Activated CD4-positive, alpha-beta T cell treated with anti-CD3 and anti-CD28 coated beads for 1 hour (primary cell): ENCODE measurements at places on chromosomes 16 and 17.

- DNase-seq = no peak
Observed at GRCh38 chr17:57464191-57464864, 208.0 kb downstream of the MSI2 start.

GRCh38 chr17:73005360-73005759 is 87.1 kb downstream of the SLC39A11 start:
- DNase-seq = no peak

DNA sequence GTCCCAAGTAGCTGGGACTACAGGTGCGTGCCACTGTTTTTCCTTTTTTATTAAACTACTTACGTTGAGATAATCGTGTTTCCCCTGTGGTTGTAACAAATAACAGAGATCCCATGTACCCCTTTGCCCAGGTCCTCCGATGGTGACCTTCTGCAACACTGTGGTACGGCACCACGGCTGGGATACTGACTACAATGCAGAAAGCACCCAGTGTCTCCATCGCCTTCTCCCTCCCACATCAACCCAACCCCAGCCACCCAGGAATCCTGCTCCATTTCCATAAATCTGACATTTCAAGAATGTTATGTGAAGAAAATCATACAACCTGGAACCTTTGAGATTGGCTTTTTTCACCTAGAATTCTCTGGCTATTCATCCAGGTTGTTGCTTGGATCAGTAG is 22.1 kb downstream of the MPRIP start:
- DNase-seq = no peak

DNA sequence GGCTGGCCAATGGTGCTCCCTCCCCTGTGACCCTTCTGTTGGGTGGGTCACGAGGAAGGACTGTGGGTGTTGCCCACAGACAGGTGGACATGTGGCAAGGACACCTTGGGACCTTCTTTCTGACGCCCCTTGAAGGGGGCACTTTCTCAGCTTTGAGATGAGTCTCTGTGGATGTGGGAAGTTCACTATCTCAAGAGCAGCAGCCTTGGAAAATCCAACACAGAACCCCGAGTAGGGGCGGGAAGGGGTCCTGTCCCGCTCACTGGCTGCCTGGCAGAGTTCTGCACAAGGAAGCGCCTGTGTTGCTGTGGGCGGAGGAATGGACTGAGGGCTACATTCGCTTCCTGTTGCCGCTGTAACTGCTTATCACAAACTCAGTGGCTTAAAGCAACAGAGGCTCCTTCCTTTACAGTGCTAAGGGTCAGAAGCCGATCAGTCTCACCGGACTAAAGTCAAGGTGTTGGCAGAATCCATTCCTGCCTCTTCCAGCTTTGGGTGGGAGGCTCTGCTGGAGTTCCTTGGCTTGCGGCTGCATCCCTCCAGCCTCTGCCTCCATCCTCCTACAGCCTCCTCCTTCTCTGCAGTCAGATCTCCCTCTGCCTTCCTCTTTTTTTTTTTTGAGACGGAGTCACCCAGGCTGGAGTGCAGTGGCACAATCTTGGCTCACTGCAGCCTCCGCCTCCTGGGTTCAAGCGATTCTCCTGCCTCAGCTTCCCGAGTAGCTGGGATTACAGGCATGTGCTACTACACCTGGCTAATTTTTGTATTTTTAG is 305.2 kb downstream of the SEC14L1 start:
- DNase-seq = no peak

DNA sequence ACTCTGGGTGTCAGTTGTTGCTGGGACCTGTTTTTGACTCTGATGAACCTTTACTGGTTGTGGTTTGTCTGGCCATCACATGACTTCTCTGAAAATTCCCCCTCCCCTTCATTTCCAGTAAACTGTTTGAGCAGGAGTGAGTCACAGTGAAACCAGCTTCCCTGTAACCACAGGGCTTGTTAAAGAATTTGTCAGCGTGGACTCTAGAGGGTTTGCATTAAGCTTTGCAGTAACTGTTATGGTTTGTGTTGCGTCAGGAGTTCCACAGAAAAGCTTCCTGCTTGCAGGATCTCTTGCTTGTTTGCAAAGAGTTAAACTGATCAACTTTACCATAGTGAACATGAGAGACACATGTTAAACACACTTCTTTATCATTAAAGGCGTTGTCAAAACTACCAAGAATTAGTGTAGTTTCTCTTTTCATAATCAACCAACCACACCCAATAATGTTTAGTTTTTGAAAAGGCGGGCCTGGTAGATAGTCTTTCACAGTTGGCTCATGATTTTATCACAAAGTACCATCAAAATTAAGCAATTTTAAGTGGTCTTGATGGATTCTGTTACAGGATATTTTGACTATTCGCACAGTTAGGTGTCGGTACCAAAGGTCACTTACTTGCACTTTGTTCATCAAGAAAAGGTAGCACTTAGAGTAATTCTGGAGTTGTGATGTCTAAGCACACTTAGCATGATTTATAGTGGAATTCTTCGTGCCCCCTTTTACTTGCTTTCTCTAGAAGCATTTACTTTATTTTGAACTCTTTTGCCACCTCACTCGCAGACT is 79.3 kb downstream of the VMP1 start:
- peak; percentile 65 for DNase-seq

DNA sequence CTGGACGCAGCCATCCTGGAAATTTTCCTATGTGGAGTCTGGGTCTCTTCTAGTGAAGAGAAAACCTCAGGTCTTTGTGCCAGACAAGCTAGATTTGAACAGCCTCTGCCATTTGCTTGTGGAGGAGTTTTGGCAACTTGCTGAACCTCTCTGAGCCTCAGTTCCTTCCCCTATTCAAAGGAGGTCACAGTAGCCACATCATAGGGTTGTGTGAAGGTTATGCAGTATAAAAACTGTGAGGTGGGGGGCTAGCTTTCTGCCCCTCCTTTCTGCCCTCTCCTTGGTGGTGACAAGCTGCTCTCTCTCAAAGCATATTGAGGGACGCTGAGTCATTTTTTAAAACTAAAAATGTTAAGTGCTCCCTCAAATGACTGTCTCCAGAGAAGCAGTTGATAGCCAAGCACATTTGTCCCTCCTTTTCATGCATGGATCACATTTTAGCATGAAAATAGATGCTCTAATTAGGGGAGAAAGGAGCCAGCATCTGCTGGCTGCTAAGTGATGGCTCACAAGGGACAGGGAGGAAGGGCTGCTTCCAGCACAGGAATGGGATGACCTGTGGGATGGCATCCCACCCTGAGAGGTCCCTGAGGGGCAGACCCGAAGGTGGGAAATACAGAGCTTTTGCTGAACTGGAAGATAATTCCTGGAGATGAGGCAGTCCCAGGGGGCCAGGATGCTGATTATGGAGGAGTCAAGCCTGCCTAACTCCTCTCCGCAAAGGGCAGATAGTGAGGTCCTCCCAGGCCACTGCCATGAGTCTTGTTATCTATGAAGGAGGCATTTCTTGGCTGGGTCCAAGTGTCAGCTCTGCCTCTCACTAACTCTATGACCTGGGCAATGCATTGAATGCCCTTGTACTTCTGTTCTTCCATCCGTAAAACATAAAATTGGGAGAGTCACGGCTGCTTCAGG is 218.8 kb downstream of the RAB11FIP4 start:
- DNase-seq = no peak

- DNase-seq = no peak
Observed at GRCh38 chr16:57993438-57993837, 7.0 kb downstream of the ZNF319 start.

- peak; percentile 28 for DNase-seq
Observed at GRCh38 chr17:73645050-73645871, 1.0 kb upstream of the SDK2 start.

DNA sequence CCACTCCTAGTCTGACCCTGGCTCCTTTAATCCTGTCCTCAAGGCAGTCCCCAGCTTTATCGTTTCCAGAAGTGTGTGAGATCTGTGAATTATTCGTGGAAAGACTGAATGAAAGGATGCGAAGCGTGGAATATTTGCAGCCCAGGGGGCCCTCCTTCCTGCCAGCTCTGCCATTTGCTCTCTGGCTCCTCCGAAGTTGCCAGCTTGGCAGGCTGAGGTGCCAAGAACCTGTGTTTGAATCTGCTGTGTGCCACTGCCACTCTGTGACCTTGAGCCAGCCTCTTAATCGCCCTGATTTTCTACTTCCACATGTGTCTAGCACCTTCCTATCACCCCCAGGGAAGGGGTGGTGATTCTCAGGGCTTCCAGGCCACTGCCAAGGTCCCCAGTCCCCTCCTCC is 10.8 kb downstream of the TBKBP1 start:
- DNase-seq = no peak

- no peak for DNase-seq
Observed at GRCh38 chr16:56355786-56356275, 69.5 kb downstream of the AMFR start.

- no peak for DNase-seq
Observed at GRCh38 chr17:79749156-79749815, 18.5 kb downstream of the ENPP7 start.

DNA sequence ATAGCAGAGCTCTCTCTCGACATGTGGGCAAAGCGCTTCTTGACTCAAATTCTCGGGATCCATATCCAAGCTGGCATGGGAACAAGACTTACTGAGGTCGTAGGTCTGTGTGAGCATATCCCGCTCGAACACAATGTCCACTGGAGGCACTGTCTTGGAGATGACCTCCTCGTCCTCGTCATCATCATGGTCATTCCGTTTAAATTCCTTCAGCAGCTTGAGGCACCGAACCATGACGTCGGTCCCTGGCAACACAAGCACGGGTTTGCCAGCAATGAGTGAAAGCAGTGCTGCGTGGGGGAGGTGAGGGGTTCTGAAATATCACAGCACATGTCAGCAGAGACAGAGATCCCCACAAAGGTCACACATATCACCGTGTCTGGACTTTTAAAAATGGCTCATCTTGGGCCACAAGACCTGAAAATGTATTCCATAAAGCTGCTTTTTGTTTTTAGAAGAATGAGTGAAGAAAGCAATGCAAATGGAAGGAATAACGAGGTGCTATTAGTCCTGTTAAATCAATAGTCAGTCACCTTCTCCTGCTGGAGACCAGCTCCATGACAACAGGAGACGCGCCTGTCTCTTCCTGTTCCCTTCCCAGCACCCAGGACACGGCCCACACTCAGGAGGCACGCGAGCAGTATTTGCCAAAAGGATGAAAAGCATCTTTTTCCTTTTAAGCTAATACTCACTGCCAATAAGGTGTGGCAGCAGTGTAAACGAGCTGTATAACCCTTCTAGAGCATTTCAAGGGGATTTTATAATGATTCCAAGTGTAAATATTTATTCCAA is 37.9 kb downstream of the GTF3C1 start:
- no peak for DNase-seq

- no peak for DNase-seq
Observed at GRCh38 chr16:30067584-30067916, 2.0 kb downstream of the ALDOA start.

DNA sequence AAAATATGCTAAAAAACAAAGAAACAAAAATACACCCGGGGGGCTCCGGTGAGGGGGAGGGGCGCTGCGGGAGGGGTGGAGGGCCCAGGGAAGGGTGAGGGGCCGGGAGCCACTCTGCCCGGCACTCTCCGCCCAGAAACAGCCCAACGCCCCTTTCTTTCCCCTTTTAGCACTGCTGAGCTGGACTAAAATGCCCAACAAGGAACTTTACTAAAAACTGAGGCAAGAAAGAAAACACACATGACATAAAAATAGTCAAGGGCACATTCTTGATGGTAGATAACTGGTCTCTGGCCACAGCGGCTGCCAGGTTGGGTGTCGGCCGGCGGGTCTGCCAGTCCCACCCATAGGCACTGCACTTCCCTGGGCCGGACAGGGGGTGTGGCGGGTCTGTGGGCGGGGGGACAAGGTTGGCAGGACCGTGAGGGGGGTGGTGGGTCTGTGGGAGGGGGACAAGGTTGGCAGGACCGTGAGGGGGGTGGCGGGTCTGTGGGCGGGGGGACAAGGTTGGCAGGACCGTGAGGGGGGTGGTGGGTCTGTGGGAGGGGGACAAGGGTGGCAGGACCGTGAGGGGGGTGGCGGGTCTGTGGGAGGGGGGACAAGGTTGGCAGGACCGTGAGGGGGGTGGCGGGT is 20.9 kb downstream of the METRNL start:
- DNase-seq = no peak
